ENCODE measurements at places on chromosomes 12 and 14.

- no peak for DNase-seq
Measured at GRCh38 chr12:85747941-85748495, 88.2 kb downstream of the RASSF9 start.

GRCh38 chr12:104723895-104724294, 234.2 kb downstream of the SLC41A2 start:
- DNase-seq, result no peak

DNA sequence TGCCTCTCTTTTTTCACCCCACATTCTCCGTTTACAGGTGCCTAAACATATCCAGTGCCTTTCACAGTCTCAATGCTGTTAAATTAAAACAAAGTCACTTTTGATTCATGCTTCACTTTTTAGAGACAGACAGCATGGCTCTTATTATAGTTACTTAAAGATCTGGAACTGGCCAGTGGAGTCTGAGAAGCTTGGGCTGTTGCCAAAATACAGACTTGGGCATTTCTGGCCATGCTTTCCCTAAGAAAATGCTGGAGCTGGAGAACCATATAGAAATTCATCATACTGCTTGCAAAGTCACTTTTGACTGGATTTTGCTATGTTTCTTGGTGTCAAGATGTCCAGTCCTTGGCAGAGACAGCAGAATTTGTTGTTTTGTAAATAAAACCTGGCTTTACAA, 12.2 kb upstream of the GPR68 start:
- DNase-seq, result no peak

- no peak for DNase-seq
Measured at GRCh38 chr12:51383269-51383905, 7.8 kb downstream of the GALNT6 start.

DNA sequence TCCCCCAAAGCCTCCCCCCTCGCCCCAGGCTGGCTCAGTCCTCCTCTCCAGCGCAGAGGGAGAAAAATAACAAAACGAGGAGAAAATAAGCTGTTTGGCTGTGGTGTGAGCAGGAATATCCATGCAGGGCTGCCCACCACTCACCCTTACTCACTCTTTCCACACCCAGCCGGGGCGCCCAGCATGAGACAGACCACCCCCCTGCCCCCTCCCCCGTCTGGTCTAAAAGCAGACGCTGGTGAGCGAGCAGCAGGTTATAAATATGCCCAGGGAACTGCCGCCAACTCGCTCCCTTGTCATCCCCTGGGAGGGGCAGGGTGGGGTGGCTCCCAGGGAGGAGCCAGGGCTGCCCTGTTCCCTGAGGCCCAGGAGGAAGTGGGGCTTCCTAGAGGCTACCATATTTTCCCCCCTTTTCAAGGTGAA, 7.4 kb downstream of the WNT1 start:
- no peak for DNase-seq

- DNase-seq, result no peak
Measured at GRCh38 chr12:109580684-109581333, 7.2 kb downstream of the MVK start.

DNA sequence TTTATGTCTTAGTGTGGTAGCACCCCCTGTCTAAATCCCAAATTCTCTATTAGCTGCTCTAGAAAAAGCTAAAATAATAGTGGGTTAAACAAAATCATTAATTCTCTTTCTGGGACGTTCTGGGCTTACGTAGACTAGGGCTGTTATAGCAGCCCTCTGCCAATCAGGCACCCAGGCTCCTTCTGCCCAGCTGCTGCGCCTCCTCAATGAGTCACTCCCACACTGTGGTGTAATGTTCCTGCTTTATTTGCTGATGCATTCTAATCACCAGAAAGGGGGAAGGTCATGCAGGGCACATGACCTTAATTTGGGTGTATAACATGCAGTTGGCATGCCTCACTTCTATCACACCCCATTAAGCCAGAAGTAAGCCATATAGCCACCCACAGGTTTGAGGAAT, 294.5 kb downstream of the GALC start:
- DNase-seq, result no peak

GRCh38 chr14:75170772-75171171, 5.6 kb downstream of the TMED10 start:
- no peak for DNase-seq

GRCh38 chr14:89767131-89767530, 187.4 kb downstream of the EFCAB11 start:
- no peak for DNase-seq

GRCh38 chr12:68591734-68592418, 18.8 kb upstream of the RAP1B start:
- no peak for DNase-seq

GRCh38 chr12:114499338-114499737, 93.4 kb upstream of the TBX5 start:
- DNase-seq, result no peak

- no peak for DNase-seq
Measured at GRCh38 chr14:98893675-98894074, 378.3 kb downstream of the BCL11B start.

- DNase-seq, result no peak
Measured at GRCh38 chr12:85448031-85448430, 168.0 kb downstream of the ALX1 start.

- no peak for DNase-seq
Measured at GRCh38 chr14:79419571-79420327, 791.6 kb downstream of the DIO2 start.

- DNase-seq, result no peak
Measured at GRCh38 chr12:131370791-131371347, 340.0 kb upstream of the SFSWAP start.

DNA sequence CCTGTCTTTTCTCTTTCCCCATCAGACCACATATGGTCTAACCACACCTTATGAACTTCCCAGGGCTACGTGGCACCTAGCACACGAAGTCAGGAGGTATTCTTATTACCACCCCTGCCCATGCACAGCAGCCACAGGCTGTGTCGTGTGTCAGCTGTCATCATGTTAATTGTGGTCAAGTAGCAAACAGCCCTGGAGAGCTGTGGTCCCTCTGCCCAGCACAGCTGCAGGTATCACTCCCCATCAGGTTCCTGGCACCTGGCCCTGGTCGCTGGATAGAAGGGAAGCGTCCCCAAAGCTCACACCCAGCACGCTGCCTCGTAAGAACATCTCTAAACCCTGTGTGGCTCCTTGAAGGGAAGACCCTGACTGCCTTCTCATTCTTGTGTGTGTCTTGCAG, 45.4 kb downstream of the CLMN start:
- DNase-seq, result no peak

DNA sequence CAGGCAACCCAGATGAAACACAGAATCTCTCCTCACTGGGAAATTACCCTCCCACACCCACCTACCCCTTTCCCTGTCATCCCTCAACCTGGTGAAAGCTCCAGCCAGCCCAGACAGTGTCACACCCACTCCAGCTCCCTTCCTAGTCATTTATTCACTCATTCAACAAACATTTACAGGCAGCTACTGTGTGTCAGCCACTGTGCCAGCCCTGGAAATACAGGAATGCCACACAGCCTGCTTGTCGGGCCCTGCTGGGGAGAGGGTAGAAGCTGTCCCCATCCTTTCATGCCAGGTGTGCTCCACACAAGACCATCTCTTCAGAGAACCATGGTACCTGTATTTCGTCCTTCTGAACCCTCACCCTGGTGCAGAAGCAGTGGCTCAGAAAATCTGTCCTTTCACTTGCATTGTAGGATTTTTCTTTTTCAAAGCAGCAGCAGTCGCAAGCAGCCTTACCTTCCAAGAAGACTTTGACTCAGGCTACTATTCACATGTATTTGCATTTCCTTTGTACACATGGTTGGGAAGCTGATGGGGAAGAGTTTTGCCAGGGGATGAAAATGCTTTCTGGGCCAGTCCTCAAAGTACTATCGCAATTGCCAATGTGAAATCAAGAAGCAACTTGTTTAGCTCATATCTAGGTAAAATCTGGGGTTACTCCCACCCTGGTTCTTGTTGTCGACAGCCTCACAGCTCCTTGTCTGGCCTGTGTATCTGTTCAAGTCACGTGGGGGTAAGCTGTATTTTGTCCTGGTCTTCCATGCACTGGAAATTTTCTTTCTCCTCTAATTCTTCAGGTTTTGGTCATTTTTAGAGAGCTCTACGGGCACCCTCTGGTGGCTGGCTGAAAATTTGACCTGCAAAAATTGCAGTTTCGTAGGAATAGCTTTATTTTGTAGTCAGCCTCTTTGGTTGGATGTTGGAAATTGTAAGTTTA, 147.4 kb upstream of the EGLN3 start:
- peak; percentile 52 for DNase-seq

DNA sequence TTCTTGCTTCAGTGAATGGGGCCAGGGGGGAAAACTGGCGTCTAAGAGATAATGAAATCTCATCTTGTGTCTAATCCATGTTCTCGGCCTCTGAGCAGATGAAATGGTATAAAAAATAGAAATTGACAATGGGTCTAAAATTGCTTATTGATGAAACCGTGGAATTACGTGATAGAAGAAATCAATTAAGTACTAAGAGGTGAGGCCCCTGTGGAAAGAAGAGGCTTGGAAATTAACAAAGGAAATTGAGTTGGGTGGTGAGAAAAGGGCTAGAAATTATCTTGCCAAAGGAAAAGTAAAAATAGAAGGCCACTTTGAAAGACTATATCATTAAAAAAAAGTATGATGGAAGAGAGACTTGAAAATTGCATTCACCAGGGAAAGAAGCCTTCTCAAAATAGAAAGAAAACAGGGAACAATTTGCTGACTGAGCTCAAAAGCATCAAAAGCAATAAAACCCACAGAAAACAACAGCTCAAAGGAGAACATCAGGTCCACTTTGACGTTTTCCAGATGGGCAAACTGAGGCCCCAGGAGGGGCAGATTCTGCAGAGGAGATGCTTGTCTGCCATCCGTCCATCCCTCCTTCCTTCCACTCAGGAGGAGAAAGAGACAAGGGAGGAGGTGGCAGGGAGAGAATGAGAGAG, 226.1 kb upstream of the RTL1 start:
- DNase-seq, result no peak

DNA sequence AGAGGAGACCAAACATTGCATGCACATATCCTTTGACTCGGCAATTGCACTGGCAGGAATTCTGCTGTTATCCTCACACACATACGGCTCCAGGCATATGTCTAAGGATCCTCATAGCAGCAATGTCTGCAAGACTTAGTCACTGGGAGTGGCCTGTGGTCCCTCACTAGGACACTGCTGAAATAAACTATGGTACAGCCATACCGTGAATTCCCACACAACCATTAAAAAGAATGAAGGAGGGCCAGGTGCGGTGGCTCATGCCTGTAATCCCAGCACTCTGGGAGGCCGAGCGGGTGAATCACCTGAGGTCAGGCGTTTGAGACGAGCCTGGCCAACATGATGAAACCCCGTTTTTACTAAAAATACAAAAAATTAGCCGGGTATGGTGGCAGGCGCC, 105.1 kb downstream of the ZFP36L1 start:
- DNase-seq, result no peak

DNA sequence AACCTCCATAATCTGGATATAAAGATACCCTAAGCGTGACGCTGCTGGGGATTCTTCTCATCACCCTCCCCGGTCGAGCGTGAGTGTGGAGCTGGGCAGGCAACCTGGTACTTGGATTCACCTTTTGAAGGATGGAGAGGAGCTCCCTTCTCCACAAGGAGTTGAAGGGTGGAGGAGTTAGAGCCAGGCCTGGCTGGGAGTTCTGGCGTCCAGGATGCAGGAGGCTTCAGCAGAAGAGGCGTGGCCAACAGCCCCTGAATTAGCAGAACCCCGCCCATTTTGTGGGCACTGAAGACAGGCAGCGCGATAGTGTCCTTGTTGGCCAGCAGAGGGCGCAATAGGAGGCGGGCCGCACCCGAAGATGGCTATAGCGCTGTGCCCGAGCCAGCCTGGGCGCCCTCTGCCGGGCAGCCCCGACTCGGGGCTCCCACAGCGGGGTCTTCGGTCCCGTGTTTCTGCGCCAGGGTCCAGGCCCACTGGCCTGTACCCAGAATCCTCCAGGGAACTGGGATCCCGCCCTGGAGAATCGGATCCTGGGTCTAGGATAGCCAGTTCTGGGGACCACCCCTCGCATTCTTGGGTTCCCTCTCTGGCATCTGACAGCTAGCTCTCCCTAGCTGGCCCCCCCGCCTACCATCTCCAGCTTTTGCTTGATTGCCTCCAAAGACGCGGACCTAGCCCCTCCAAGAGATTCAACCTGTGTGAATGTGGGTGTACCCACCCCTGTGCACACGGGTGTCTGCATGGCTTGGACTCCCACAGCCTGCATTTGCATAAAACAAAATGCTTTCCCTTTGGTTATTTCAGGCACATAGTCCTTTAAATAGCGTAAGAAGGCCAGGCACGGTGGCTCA, 26.0 kb upstream of the SMUG1 start:
- DNase-seq, result peak; percentile 93

DNA sequence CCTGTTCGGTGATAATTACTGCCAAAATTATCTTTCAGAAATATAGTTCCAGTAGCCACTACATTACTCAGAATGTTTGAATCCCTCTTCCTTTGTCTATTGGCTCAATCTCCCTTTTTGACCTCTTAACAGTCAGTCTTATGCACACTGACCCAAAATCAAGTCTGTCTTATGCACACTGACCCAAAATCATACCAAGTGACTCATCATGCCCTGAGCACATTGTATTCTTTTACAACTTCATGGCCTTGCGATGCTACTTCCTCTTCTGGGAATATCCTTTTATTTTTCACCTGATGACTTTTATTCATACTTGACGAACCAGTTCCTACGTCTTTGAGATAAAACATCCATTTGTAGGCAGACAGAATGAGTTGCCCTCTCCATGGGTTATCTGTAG, 182.3 kb downstream of the NPAS3 start:
- no peak for DNase-seq

- DNase-seq, result no peak
Measured at GRCh38 chr14:39229222-39229543, 4.5 kb upstream of the MIA2 start.

DNA sequence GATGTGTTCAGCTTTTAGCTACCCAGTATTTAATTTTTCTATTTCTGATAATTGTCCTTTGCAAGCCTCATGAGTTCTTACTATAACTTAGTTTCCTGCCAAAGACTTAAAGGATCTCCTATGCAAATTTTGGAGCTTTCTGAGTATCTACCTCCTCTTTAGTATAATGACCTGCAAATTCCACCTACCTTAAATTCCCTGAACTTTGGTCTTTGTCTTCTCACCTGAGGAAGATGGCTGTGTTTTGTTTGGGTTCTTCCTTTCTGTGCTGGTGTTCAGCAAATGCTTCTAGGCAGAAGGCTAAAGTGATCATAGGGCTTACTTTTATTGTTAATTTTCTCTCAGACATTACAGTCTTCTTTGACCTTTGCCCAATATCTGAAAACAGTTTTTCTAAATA, 142.8 kb downstream of the FUT8 start:
- no peak for DNase-seq

- DNase-seq, result peak; percentile 79
Measured at GRCh38 chr12:6828781-6829535, 751 bp downstream of the P3H3 start.

- DNase-seq, result no peak
Measured at GRCh38 chr12:109275173-109275572, 33.9 kb downstream of the FOXN4 start.

DNA sequence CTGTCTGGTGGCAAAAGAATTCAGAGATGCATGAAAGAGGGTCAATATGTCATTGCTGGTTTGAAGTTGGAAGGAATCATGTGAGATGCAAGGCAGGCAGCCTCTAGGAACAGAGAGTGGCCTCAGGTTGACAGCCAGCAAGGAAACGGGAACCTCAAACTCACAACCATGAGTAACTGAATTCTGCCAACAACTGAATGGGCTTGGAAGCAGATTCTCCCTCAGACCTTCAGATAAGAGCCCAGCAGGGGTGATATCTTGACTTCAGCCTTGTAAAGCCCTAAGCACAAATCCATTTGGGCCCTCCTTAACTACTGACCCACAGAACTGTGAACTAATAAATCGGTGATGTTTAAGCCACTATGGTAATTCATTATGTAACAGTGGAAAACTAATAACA, 35.8 kb downstream of the USP15 start:
- DNase-seq, result no peak
